ENCODE measurements at places on chromosomes 2 and 18. TPM values are rescaled to one million over a fixed set of nuclear protein-coding genes. Genes with fewer than 3 reads are reported as not detected.

DNA sequence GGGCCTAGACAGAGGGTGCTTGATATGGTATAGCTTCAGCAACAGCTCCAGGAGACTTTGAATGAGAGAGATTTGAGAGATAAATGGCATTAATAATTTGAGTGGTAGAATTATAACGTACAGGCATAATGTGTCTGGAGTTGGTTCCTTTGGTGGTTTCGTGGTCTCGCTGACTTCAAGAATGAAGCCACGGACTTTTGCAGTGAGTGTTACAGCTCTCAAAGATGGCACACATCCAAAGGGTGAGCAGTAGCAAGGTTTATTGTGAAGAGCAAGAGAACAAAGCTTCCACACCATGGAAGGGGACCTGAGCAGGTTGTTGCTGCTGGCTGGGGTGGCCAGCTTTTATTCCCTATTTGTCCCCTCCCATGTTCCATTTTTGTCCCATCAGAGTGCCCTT, 23.1 kb downstream of the PDCD1 start:
- peaks cover 17% of the 10 kb centered on the region for H3K4me1 ChIP-seq
- no peak overlapping the region for H3K27ac ChIP-seq
- H3K27me3 ChIP-seq = peaks cover 39% of the 10 kb centered on the region
- H3K4me3 ChIP-seq = no peak overlapping the region

GRCh38 chr2:41694536-41695049, 353.2 kb upstream of the PKDCC start:
- DNase-seq = no peak
- no peak overlapping the region for H3K4me3 ChIP-seq
- no peaks in the 10 kb centered on the region for H3K36me3 ChIP-seq
- H3K27ac ChIP-seq = no peak overlapping the region

DNA sequence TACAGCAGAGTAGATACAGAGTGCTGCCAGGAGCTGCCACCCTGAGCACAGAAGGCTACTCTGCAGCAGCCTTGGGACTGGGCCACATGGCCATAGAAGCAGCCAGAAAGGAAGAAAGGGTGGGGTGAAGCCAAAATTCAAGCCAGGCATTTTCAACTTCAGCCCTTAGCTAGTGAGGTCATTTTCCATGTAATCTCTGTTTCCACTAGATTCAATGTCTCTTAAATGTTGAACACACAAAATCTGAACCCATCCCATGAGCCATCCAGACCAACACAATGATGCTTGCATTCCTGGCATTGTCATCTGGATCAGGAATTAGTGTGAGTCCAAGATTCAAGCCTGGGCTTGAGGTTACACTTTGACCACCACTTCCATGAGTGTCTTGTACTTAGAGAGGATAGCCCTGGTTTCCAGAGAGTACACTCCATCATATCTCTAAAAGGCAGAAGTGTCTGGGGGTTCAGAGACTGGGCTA, 243.6 kb downstream of the OSR1 start:
- H3K36me3 ChIP-seq = peaks cover 9% of the 10 kb centered on the region
- H3K4me3 ChIP-seq = no peak overlapping the region
- H3K4me1 ChIP-seq = peaks cover 15% of the 10 kb centered on the region

DNA sequence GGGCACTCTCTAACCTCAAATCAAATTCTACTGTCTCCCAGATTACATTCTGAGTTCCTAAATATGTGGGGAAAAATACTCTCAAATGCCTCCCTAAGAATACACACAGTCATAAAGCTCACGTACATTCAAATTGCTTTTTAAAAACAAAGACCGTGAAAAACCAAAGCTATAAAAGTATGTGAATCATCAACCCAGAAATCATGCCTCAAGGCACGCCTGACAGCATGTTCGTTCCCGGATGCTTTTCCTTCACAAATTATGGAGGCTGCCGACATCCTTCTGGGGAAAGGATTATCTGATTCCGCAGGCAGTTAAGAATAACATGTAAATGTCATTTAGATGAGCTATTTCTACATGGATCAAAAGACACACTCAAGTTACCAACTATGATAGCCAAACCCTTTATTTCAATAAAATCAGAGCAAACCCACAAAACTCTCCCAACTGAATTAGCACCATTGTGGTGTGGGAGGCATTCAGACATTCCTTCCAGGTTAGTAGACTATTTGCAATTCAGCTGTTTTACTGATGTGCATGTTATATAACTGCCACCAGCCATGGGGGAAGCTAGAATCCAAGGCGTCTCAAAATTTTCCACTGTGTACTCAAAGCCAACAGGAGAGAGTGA, 398.2 kb upstream of the TRIB2 start:
- H3K27ac ChIP-seq = peak overlapping the region; percentile 98
- H3K36me3 ChIP-seq = no peaks in the 10 kb centered on the region
- peaks cover 71% of the 10 kb centered on the region for H3K4me1 ChIP-seq
- peak overlapping the region; percentile 73 for H3K4me3 ChIP-seq
- H3K27me3 ChIP-seq = peaks cover 2% of the 10 kb centered on the region

- no peak overlapping the region for H3K4me3 ChIP-seq
- peak overlapping the region; percentile 30 for H3K27ac ChIP-seq
- no peaks in the 10 kb centered on the region for H3K27me3 ChIP-seq
- DNase-seq = no peak
Measured at GRCh38 chr18:50944245-50944932, 23.5 kb upstream of the ELAC1 start.

LRRC30 gene
- not detected for total RNA-seq
